ENCODE measurements at places on chromosomes 7 and 10.

DNA sequence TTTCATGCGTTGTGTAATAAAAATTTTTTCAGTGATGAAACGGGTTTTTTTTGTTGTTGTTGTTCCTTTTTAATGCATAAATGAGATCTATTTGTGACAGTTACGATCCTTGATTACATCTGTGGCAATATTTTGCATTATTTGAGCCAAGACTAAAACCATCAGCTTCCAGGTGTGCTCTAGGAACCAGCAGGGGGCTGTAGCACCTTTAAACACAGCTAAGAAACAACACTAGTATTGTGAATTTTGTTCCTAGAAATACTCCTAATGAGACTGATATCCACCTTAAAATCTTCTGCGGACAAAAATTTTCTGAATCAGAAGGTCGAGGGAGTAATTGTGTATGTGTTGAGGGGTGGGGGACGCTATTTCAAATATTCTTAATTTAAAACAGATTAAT lies 52.6 kb downstream of the FGFBP3 start:
- DNase-seq, result no peak

DNA sequence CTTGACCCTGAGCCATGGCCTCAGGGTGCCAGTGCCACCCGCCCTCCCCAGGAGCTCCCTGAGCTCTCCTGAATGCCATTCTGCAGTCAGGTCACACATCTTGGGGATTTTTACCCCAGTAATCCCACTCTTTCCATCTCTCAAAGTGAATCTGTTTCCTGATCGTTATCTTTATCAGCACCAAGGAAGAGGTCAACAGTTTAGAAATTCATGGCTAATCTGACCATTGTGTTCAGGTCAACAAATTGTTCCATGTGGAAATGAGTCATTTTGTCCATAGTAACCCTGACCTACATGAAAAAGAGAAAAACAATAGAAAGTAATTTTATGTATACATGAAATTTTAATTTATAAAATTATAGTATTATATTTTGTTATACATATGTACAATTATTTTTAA lies 28.8 kb upstream of the ZNF488 start:
- DNase-seq, result no peak

DNA sequence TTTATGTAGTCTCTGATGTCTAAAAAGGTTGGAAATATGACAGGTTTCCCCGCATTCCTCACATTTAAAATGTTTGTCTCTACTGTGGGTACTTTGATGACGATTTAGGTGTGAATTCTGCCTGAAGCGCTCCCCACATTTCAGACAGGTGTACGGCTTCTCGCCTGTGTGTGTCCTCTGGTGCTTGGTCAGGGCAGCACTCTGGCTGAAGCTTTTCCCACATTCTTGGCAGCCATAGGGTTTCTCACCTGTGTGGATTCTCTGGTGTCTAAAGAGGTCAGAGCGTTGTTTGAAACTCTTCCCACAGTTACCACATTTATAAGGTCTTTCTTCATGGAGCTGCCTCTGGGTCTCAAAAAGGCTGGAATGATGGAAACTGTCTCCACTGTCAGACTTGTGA lies 6.3 kb downstream of the ZNF394 start:
- DNase-seq, result no peak

GRCh38 chr10:101535949-101536348 lies 52.1 kb downstream of the POLL start:
- no peak for DNase-seq

DNA sequence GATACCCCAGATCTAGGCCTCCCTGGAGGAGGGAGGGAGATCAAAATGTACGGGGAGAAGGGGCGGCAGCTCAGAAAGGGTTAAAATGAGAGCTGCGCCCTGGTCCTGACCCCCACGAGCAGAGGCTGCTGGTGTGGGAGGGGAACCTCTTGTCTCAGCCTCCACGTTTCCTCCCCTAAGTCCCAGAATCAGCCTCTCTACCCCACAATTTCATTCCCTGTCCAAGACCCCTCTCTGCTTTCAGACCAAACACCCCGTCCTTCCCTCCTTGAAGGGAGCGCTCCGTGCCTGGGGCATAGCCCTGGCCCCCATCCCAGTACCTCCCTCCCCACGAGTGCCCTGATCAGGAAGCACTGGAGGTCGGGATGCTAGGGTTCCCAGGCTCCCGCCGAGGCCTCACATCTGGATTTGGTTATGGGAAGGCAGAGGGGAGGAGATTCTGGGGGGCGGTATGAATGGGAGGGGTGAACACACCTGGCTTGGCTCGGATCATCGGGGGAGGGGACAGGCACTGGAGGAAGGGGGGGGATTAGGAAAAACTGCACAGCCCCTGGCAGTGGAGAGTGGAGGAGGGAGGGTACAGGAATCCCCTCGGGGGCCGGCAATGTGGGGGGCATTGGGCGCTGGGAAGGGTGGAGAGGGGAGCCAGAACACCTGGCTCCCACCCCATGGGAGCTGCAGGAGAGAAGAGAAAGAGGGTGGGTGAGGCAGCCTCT lies 2.7 kb downstream of the EPHB4 start:
- no peak for DNase-seq

DNA sequence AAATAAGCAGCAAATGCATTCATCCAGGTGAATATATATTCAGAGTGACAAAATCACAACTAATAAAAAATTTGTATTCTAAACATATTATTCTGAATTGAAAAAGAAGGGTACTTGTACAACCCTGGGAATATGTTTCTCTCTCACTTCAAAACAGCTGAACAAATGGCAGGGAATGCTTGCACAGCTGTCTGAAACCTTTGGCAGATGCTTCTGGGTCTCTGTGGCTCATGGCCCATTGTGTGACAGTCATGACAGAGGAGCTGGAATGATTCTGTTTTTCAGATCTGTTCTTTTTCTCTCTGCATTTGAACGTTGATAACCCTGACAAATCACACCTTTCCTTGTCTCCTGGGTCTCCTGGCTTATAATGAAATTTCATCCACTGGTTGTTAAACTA lies 275.7 kb upstream of the FZD1 start:
- peak; percentile 91 for DNase-seq

DNA sequence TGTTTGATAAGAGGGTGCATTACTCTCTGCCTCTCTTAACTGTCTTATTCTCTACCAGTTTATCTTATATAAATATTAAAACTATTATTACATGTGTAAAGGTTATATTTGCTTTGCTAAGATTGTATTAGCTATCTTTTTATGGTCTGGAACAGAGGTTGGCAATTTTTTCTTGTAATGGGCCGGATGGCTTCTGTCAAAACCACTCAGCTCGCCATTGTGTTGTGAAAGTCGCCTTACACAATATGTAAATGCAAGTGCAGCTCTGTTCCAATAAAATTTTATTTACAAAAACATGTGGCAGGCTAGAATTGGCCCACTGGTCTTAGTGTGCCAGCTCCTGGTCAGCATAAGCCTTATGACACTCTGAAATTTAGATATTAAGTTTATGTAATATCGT lies 185.8 kb downstream of the SDK1 start:
- no peak for DNase-seq

DNA sequence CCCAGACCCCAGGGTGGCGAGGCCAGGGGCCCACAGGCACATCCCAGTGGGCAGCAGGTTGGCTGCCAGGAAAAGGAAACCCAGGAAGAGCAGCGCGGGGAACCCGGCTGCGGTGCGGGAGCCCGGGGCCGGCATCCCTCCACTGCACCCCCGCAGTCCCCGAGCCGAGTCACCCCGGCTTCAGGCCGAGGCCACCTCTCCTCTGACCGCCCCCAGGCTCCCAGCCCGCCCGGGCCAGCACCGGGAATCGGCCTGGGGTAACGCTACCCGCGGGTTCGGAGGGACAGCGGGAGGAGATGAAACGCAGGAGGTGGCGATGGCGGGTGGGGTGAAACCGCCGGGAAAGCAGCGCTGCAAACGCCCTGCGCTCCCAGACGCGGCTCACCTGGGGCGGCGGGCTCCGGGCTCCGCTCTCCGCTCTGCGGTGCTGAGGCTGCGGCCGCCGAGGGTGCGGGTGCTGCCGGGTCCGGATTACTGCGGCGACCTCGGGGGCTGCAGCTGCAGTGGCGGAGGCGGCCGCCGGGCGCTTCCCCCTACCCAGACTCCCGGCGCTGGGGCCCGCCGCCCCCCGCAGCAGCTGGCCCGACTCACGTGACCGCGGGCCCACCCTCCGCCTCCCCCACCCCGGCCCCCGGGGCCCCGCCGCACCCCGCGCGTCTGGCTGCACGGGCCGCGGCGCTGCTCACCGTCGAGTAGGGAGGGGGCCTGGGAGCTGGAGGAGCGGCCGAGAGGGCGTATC lies at the start of gene SCRN1:
Gene SCRN1, minus strand, starts transcription at position 545 of the 739 bp plus-strand sequence. CDS start 20,734 bp downstream, outside the sequence.
- peak; percentile 43 for DNase-seq

GRCh38 chr7:101690061-101690460 lies 61.0 kb upstream of the MYL10 start:
- no peak for DNase-seq

GRCh38 chr10:61125560-61126170 lies 181.7 kb upstream of the RHOBTB1 start:
- peak; percentile 23 for DNase-seq

DNA sequence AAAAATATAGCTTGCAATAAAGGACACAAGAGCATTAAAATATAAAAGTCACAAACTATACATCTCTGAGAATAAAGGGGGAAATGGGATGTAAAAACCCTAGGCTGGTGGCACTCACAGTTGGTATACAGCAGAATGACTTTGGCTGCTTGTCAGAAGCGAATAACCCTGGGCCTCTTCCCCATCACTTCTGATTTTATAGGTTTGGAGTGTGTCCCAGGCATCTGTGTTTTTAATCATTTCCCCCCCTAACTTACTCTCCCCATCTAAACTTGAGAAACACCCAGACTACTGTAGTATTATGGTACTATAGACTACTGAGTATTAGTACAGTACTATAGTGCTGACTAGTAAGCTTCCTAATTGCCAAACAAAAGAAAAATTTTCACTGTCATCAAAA lies 1.8 kb upstream of the RPA3 start:
- peak; percentile 10 for DNase-seq

GRCh38 chr7:9945131-9945530 lies 1028.5 kb upstream of the PHF14 start:
- peak; percentile 51 for DNase-seq

DNA sequence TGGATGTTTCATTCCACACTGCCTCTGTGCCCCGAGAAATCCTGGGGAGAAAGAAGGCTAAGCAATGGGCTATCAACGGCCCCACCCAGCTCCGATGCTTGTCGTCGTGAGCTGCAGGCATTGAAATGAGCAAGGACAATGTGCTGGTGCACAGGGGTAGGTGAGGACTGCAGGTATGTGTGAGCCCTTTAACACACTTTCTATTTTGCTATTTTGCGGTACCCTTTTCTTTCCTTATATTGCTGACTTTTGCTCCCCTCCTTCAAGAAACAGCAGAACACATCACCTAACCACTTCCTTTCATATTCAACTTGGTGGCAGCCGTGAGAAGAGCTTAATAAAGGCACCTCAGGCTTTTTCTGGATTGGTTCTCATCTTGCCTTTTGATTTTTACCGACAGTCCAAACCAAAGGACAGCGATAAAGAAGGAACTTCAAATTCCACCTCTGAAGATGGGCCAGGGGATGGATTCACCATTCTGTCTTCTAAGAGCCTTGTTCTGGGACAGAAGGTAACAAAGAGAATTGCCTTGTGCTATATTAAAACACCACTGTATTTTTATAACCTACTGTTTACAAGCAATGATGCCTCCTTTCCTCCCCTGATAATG lies 39.2 kb downstream of the AIFM2 start:
- no peak for DNase-seq

- DNase-seq, result no peak
Observed at GRCh38 chr7:131619336-131620305, 63.2 kb upstream of the PODXL start.

DNA sequence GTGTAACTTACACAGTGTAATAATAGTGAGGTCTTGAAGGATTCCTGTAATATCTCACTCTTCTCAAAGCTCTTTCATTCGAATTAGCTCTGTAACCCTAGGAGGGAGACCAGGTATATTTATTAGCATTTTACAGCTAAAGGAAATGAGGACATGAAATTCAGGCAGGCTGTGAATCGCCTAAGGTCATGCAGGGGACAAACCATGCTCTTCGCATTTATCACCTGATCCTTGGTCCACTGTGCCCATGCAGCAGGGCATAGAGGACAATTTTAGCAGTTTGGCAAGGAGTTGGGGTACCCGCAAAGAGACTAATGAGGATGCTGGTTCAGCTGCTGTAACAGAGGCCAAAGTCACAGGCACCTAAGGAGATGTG lies 14.8 kb upstream of the LAMB1 start:
- DNase-seq, result no peak

DNA sequence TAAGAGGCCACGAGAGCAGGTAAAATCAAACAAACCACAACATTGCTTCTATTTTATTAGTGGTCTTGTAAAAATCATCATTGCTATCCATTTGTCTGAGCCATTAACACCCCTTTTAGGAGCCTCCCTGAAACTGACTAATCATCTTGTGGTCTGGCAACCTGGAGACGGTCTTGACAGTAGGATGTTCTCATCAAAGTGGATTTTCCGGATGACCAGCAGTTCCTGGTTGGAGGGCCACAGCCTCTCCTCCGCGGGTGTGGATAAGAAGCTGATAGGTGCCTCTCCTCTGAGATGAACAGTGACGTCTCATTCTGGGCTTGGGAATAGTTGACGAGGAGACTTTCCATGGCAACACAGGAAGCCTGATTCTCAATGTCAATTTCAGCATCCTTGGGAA lies 490.7 kb downstream of the TYW1 start:
- DNase-seq, result no peak

DNA sequence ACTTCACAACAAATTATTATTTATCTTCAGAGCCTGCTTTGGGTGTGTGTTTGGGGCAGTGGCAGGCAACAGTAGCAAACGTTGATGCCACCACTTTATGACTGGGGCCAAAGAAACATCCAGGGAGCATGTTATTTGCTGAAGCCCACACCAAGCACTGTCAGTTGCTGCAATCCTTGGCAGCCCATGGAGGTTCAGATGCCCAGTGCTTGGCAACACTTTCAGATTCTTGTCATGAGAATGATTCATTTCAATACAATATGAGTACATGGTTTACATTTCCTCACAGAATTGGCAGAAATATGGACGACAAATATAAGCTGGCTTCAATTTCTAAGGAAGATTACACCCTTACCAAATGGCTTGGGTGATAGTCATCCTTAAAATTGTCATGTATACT lies 46.5 kb upstream of the GLI3 start:
- DNase-seq, result no peak

DNA sequence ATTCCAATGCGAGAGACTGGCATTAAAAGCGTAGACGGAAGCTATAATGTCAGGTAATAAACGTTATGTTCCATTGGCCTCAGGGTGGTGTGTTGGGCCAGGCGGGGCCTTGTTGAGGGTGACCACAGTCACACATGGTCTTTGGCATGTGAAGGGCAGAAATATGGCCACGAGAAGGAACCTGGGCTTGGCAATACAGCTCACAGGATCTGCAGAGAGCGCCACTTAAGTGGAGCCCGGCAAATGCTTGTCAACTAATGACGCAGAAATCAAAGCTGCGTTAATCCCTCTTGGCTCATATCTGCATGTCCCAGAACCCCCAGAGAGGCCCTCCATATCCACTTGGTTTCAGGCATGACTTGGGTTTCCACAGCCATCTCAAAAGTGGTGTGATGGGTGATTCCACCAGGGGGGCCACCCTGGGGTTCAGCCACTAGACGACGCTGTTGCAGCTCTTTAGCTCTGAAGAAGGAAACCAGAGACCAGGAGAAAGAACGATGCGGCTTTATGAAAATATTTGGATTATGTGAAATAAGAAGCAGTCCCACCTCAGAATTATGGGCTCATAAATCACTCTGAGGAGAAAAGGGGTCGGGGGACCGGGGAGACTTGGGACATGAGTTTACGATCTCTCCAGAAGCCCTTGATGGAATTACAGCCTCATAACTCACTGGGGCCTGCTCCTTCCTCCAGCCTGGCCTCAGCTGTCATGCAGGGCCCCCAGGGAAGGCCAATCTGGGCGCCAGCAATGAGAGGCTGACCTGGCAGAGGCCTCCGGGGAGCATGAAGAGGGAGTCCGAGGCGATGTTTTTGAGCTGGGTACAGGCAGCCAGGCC lies 462.5 kb downstream of the PLXNA4 start:
- no peak for DNase-seq

GRCh38 chr10:22344249-22344648 lies 1.0 kb upstream of the SPAG6 start:
- no peak for DNase-seq

All from NCI-H774 (cell line).